ENCODE measurements at places on chromosomes 5 and 9.
A peak's percentile ranks its signal among the peaks of the same experiment; 100 is the strongest.

DNA sequence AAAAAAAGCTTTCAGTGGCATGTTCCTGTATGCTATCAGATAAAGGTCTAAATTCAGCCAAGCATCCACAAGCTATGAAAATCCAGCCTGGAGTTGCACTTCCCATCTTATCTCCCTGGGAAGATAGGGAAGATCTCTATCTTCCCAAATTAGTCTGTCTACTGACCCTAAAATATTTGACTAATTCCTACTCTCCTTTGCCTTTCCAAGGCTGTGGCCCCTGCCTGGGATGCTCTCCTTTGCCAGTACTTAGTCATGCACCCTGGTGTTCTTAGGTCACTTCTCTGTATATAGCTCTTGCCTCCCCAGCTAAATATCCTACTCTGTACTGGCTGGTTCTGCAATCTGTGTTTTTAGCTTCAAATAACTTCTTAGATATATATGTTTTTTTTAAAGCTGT lies 44.0 kb upstream of the PLPP1 start:
- no peak for DNase-seq

DNA sequence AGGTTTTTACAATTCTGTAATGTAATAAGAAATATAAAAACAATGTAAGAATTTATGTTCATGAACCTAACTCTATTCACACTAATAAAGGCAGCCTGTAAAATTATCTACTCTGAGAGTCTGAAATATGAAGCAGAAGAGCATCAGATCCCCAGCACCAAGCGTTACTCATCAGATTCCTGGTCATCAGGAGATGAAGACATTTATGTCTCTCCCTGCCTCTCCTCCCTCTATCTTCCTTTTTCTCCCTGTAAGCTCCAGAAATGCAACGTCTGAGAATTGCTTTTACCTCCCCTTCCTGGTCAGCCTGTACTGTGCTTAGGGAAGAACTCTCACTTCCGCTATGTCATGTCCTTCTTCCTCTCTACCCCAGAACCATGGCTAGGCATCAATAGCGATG lies 114.4 kb upstream of the SLIT3 start:
- no peak for DNase-seq

- no peak for DNase-seq
Observed at GRCh38 chr5:54001976-54002775, 308.2 kb downstream of the ARL15 start.

- no peak for DNase-seq
Observed at GRCh38 chr9:14399756-14400657, 86.1 kb upstream of the NFIB start.

DNA sequence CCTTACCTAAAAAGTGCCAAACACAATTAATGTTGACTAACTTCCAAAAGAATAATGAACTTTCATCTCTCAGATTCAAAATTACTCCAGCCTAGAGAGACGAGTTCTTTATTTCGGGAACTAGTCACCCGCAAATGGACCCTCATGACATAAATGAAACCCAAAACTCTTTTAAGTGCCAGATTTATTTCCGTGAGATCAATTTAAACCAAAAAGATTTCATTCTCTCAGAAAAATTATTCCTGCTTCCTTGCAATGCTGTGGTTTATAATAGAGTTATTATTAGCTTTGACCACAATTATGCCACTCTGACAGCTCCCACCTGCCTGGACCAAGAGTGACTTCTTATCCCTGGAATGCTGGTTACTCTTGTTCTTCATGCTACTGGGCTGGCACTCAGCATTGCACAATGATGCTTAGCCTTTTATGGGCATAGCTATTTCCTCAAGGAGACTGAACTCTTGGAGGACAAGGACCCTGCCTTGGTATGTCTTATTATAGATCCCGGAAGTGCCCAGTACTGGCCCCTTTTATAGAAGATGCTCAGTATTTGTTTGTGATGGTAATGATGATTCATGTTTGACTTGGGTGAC lies 183.5 kb downstream of the SNX18 start:
- DNase-seq, result no peak

DNA sequence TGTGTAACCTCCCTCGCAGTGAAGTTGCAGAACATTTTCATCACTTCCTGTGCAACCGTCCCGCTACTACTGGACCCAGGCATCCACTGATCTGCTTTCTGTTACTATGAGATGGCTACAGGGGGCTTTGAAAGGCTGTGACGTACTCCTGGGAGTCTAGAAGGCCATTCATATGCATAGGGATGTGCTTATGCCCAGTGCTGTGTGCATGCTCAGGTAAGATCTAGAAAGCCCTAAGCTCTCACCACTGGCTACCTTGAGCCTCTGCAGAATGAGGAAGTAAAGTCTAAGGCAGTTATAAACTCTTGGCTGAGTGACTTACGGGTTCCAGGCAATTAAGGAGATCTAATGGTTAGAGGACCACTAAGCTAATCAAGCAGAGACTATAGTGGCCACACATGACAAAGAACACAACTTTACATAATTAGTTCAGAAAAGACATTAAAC lies 11.8 kb downstream of the HNRNPAB start:
- no peak for DNase-seq

DNA sequence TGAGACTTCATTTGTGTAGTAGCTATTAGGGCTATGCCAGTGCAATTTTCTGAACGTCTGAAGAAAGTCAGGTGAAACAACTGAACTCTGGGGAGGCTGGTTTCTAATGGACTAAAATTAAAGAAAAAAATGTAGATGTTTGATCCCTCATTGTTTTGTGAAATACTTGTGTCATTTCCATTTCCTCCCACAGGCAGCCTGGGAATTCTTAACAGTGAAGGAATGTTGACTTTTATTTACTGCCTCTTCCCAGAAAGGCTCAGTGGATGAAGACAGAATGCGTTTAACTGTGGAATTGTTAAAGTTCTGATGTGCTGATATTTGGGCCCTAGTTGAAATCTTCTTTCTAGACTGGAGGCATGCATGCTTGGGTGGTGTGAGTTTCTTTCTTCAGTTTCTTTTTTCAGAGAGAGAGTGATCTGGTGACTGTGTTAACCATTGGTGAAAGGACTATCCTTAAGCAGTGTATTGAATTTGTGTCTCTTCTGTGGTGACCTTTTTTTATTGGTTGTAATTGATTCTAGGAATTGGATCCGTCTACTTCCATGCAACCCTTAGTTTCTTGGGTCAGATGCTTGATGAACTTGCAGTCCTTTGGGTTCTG lies 15.5 kb downstream of the ACER2 start:
- no peak for DNase-seq

GRCh38 chr5:110514030-110514429 lies 212.4 kb downstream of the TMEM232 start:
- no peak for DNase-seq

DNA sequence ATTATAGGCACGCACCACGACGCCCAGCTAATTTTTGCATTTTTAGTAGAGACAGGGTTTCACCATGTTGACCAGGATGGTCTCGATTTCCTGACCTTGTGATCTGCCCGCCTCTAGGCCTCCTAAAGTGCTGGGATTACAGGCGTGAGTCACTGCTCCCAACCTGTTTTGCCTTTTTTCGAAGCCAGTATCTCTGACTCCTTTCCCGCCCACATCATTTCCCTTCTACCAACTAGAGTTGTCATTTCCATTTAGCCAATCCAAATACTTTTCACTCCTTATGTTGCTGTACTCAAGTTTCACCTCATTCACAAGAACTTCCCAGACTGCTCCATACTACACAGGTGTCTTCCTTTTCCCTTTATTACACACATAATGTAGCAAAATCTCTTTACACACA lies 502.6 kb upstream of the CDH6 start:
- DNase-seq, result no peak

DNA sequence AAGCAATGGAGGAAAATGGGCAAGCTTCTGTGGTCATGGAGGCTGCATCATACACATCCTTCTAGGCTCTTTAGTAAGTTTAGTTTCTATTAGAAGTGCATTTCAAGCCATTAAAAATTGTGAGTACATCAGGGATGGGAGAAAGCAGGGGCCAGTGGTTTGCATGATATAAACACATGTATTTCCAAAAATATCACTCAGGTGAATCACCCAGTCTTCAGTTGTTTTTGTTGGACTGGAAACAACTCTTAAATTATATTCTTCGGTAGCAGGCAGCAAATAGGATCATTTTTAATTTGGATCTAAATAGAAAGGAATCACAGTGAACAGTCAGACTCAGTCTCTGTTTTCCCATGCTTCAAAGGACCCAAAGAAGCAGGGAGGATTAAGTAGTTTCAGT lies 657.9 kb downstream of the TLR4 start:
- DNase-seq, result no peak

- no peak for DNase-seq
Observed at GRCh38 chr5:90690307-90690706, 131.7 kb downstream of the ADGRV1 start.

GRCh38 chr5:134171972-134172371 lies 4.8 kb downstream of the SKP1 start:
- DNase-seq, result no peak

GRCh38 chr5:27308153-27308552 lies 269.8 kb upstream of the CDH9 start:
- no peak for DNase-seq

DNA sequence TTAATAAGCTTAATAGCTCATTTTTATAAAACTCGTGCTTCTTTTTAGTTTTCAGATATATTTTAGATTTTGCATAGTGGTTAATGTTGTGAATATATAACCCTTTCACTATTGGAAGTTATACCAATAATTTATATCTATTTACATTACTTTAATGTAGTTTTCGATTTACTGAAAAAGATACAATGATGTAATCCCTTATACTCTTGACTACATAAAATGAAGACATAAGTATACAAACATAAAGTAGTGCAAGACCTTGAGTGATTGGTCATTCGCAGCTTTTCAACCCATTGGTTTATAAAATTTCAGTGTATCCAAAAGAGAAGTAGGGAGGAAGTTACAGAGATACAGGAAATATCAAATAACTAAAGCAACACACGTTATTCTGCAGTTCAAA lies 84.3 kb upstream of the GRHPR start:
- no peak for DNase-seq

DNA sequence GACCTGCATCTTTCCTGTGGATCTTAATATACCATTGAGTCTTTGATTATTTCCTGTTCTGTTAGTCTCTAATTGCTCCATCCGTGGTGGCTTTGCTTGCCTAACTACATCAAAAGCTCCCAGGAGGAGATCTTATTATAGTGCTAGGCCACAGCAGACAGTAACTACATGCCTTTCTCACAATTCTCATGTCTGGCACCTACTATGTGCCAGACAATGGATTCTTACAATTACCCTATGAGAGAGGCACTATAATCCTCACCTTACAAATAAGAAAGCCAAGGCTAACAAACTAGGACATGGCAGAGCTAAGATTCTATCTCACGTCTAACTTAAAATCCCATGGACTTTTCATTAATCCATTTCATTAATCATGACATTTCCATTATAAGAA lies 70.3 kb upstream of the TARS1 start:
- no peak for DNase-seq

DNA sequence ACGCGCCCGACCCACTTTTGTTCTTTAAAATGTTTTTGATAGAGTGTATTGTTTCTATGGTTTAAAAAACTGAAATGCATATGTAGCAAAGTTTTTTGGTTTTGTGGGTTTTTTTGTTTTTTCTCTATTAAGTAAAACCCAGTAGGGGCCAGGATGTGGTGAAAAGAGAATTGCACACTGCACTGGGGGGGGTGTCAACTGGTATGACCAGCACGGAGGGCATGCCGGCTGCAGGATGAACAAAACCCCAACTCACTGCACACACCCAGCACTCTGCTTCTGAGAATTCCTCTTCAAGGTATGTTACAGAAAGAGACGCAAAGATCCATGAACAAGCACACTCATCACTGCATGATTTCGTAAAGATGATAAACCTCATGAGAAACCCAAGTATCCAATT lies 75.0 kb downstream of the STK10 start:
- DNase-seq, result peak; percentile 56

- DNase-seq, result no peak
Observed at GRCh38 chr5:62732677-62733121, 154.1 kb downstream of the LRRC70 start.

- DNase-seq, result no peak
Observed at GRCh38 chr5:26192486-26192885, 845.9 kb downstream of the CDH9 start.

- DNase-seq, result no peak
Observed at GRCh38 chr5:179215576-179215975, 129.7 kb downstream of the ADAMTS2 start.

GRCh38 chr5:111645303-111645838 lies 111.6 kb downstream of the NREP start:
- no peak for DNase-seq

- DNase-seq, result no peak
Observed at GRCh38 chr5:45793638-45794532, 97.7 kb upstream of the HCN1 start.

- no peak for DNase-seq
Observed at GRCh38 chr5:42720251-42720650, 36.4 kb upstream of the CCDC152 start.

DNA sequence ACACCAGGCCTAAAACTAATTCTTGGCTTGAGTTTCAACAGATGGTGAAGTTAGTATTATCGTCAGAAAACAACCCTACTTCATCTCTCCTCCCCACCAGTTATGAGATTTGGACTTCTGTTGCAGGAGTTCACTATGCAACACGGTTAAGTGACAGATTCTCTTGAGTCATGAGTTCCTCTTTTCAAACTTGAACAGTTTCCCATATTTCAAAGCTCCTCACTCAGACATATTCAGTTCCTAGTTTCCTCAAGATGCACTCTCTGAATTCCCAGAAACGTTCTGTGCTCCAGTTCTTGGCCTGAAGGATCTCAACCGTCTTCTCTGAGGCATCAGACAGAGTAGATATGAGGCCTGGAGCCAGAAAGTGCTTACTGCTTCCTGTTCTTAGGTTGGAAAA lies 7.3 kb upstream of the PTGER4 start:
- no peak for DNase-seq

DNA sequence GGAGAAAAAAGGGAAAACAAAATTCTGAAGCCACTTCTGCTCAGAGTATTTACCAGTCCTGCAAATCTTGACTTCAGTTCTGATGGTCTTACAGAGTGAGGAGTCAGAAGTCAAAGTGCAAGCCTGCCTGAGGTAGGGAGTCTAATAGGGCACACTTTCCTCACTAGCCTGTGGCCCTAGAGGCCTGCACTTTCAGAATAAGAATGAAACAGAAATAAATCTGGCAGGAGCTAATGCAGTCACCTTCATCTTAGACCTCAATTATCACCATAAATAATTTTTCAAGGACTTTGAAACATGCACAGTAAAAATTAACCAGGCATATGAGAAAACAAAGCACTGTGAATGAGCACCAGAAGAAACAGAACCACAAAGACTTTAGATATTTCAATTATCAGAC lies 20.7 kb upstream of the ACSL6 start:
- no peak for DNase-seq

All from stimulated activated CD4-positive, alpha-beta T cell treated with anti-CD3 and anti-CD28 coated beads, Interleukin-12 subunit alpha, Interleukin-12 subunit beta, amount 100 ng/mL, for 24 hours (primary cell).